Lower leg skin (tissue), 4 donors: ENCODE measurements at places on chromosomes 4 and X.

- DNase-seq = no peak
These were observed 99.1 kb downstream of the ARHGAP10 start for GRCh38 chr4:147830987-147831386.

GRCh38 chr4:149292425-149293007 is 523.1 kb downstream of the IQCM start:
- no peak for DNase-seq

DNA sequence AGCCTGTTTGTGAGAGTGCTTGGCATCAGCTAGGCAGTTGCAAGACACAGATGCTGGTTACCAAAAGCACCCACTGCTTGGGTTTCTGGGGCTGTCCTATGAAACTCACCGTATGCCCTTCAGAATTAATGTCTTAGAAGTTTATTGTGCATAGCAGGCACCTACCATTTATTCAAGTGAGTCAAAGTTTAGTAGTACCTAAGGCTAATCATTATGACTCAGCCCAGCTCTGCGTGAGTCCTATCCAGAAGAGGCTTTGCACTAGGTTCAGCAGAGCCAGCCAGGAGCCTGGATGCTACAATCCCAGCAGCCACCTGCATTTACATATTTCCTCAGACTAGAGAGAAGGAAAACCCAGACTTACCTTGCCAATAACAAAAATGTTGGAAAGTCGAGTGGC is 4.2 kb downstream of the RPS4X start:
- no peak for DNase-seq

- DNase-seq = peak; percentile 69
These were observed 46.9 kb upstream of the RHOH start for GRCh38 chr4:40149960-40150385.

GRCh38 chr4:2269618-2270163 is 7.8 kb upstream of the MXD4 start:
- no peak for DNase-seq

DNA sequence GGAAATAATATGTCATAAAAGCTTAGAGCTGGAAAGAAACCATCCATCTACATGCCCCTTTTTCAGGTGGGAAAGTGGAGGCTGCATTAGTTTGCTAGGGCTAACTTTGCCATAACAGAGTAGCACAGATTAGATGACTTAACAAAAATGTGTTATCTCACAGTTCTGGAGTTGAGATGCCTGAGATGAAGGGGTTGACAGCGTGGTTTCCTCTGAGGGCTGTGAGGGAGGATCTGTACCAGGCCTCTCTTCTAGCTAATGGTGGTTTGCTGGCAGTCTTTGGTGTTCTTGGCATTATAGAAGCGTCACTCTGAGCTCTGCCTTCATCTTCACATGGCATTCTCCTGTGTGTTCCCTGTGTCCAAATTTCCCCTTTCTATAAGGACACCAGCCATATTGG is 2.4 kb downstream of the CHRNA9 start:
- DNase-seq = no peak
